Activated gamma-delta T cell (primary cell): ENCODE measurements at places on chromosomes 4 and X.

DNA sequence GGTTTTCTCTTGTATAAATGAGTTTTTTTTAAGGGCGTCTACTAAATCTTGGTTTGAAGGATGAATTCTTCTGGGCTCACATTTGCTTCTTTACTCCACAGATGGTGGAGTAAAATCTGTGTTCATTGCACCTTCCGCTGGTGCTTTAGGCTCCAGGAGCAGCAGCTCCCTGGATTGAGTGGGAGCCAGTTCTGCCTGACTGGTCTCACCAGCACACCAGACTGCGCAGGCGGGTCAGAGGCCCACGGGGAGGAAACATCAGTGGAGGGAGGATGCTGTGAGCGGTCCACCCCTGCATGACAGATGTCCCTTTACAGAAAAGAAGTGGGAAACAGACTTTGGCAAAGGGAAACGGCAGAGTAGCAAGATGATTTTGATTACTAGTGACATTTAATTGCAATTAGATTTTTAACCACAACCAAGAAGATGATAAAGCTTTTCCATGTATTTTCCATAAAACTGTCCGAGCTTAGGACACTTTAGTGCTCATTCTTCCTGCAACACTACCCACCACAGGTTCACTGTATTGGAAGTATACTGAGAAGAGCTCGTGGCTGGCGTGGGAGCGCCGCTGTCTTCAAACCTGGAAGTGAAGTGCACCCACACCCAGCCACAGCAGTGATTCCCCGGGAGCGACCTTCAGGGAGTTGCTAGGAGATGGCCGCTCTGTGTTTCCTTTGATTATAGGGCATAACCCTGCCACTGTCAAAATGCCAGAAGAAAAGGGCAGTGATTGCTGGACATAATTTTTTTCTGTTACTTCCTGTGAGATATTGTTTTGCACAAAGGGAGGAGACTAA is 95.2 kb downstream of the SORBS2 start:
- no peak for DNase-seq

- no peak for DNase-seq
Measured at GRCh38 chr4:180710628-180711337, 1532.4 kb upstream of the TENM3 start.

- DNase-seq = no peak
Measured at GRCh38 chrX:101357166-101357795, 8.7 kb upstream of the TIMM8A start.

- no peak for DNase-seq
Measured at GRCh38 chr4:8077181-8078108, 81.2 kb downstream of the ABLIM2 start.

DNA sequence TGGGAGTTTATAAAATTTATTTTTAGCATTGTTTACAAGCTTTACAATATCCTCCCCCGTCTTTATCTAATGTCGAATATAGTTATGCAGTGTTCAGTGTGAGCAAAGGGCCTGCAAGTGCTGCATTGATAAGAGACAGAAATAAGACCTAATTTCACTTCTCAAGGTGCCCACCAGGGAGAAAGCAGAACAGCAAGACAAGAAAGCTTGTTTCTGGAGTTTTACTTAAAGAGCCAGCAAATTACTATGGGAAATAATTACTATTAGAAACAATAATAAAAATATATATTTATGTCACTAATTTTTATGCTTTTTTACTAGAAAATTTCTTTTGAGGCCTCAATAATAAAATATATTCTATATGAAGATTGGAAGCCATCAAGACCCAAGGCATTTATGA is 2677.7 kb downstream of the ARAP2 start:
- DNase-seq = no peak

GRCh38 chr4:162170509-162170908 is 6.7 kb upstream of the FSTL5 start:
- no peak for DNase-seq

GRCh38 chrX:8971116-8971515 is 62.8 kb downstream of the FAM9B start:
- no peak for DNase-seq

DNA sequence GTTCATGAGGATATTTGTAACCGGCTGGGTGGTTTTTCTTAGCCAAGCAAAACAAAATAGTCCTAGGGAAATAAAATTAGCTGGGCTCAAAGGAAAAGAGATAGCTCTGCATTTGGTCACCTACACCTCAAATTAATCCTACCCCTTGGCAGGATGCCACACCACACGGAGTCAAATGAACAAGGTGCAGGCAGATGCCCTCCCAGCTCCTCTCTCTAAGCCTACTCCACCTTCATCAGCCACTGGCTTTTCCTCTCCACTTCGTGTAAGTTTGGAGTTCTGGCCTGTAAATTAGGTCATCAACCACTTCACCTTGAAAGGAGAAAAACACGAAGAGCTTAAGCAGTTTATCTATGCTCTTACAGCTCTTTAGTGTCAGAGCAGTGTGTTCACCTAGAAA is 1.4 kb downstream of the DDIT4L start:
- DNase-seq = no peak

DNA sequence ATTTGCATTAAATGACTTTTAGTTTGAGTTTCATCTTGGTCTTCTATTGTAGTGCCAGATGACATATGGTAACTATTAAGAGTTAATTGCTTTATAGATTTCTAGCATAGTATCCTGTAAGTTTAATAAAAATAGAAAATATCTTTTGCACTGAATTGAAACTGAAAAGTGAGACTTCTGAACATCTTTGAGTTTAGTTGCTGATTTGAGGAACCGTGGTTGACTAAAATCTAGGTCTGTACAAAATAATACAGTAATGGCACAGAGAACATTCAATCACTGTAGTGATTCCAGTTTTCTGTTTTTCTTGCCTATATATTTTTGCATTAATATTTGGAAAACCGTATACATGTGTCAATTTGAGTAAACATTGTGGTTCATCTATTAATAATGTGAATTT is 60.7 kb downstream of the SPATA4 start:
- DNase-seq = no peak

DNA sequence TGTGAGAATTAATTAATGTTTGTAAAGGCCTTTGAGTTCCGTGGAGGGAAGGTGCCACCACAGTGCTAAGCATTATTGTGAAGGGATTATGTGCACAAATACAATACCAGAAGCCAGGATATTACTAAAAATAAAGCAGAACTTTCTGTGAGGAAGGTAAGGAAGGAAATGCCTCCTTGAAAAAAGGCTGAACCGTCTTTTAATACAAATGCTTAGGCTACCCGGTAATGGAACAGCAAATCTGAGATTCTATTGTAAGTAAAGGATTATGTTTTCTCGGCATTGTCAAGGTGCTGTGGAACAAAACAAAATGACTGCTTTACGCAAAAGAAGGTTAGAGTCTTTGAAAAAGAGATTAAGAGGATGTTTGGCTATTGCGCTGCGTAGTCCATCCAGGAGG is 57.9 kb upstream of the SPRY1 start:
- no peak for DNase-seq

DNA sequence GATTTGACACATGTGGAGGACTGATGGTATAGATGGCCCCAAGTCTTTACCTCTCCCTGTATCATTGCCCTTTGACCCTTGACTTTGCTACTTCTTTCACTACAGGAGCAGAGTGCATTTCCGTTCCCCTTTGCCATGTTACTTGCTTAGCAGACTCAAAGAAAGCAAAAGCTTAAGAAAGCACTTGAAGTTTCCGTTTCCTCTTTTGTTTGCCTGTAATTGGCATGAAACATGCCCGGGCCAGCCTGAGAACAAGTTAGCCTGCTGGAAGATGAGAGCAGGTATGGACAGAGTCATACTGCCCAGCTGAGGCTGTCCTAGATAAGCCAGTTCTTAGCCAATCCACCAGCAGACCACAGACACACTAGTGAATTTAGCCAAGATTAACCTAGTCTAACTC is 206.0 kb downstream of the BCOR start:
- no peak for DNase-seq

- no peak for DNase-seq
Measured at GRCh38 chrX:129665916-129666644, 11.3 kb upstream of the APLN start.

DNA sequence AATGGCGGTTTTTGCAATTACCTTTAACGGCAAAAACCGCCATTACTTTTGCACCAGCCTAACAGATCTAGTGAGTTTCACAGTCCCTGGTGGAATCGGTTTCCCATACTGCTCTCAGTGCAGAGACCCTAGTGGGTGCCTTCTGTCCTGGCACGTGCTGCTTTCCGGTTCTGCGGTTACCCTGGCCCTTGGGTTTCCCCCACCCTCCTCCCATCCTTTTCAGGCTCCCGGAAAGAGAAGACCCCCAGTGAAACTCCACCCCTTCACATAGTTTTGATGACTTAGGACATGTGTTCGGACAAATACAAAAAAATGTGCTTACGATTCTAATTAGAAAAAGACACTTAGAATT is 36.9 kb downstream of the NLGN3 start:
- no peak for DNase-seq

DNA sequence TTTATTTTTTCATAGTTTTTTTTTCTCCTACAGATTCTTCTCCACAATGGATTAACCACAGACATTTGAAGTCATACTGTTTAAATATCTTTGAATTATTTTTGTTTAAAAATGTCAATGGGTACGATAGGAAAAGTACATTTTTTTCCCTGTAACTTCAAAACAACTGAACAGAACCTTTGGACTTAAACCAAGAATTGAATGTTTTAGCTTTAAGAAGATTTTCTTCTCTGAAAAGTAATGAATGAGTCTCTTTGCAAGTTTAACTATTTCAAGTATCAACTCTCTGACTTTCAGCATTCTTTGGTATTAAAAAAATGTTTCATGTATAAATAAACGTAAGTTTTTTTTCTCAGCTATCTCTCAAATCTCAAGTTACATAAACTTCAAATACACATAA is 364.3 kb downstream of the FBXO8 start:
- no peak for DNase-seq

GRCh38 chr4:145301386-145302080 is 121.1 kb upstream of the OTUD4 start:
- no peak for DNase-seq

GRCh38 chr4:113483131-113483530 is 278.4 kb downstream of the CAMK2D start:
- DNase-seq = no peak

- no peak for DNase-seq
Measured at GRCh38 chr4:75040703-75041102, 107.8 kb downstream of the PARM1 start.

DNA sequence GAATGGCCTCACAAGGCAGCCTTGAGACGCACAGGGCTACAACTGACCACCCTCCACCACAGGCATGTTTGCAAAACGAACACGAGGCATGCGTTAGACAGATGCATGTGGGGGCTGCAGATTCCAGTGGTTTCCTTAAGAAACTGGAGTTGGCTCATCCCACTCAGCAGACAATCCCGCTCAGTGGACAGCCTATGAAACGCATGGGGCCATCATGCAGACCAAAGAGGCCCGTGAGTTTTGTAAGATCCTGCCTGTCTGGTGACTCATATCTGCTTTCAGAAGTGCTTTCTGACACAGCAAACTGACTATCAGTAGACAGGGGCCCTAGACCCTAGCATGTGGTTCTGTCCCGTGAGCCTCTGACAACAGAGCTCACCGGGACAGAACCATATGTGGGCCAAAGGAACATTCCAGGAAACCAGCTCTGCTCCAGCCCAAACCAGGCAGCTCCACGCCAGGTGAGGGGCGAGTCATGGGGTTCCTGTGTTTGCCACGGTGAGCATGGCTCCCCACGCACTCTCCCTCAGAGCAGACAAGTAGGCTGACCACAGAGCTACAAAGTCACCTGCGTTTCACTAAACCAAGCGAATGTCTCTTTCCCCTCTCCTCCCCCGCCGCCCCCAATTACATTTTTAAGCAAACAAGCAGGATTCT is 74.4 kb downstream of the MTMR1 start:
- DNase-seq = no peak

DNA sequence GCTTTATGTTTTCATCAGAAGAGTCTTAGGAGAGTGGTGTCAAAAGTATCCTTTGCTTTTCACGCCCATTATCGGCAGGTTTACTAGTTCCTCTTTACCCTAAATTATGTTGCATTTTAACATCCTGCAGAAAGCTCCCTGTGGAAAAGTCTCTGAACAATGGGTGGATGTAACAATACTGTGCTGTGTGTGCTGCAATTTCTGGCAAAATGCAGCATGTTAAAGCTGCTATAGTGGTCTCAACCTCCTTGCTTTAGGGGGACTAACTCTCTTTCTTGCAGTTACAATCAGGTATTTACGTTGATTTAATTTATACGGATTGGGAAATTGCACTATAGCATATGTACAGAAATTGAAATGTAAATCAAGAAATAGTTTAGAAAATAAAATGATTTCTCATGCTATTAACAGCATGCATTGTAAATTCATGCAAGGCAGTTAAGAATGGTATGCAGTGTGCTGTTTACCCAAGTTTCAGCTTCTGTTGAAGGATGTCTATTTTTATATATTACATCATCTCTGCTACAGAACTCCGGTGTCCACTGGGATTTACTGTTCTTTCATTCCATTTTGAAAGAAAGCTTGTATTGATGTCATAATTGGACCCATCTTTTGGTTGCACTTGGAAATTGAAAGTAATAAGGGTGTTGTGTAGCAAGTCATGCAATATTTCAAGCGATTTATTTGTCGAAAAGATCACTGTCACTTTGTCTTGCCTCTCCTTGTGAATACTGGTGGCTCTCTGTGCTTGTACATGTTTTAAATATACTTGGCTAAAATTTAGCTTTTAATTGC is 145.7 kb downstream of the RAPGEF2 start:
- no peak for DNase-seq

DNA sequence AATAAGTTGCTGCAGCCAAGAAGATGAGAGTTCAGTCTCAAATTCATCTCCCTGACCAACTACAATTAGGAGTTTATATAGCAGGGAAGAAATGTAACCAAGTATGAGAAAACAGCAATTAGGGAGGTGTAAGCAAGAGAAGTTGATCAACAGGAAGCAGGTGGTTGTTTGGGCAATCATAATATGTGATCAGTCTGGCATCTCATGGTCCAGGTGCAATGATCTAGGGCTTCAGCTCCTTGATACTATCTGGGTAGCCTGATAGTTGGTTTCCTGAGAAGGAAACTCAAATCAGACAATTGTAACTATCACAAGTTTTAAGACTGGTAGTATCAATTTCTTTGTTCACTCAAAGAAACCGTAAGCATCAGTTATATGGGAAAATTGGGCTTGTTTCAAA is 1574.3 kb upstream of the PABPC4L start:
- DNase-seq = no peak

DNA sequence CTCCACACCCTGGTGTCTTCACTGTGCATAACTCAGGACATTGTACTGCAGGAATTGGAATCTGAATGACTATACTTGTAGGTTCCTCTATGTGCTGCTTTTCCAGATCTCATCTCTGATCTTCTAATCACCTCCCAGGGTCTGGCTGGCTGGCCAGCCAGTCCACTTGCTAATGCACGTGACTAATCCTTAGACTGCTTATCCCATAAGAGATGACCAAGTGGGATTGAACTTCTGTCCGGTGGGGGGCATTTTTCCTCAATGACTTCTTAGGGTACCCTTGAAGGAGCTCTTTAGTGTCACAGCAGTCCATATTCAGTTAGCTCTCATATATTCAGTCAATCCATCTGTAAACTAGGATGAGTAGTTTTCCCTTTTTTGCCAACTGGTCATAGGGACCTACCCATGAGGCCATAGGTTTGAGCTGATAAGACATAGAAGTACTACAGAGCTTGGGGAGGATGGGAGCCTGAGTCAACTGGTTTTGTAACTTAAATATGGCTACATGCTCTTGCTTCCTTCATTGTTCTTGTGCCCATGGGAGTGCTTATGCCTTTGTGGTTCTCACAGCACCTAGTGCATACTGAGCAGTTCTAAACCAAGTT is 71.9 kb upstream of the WDR1 start:
- no peak for DNase-seq
